ENCODE measurements at places on chromosomes 16 and 17.

- DNase-seq: no peak
These were observed 42.2 kb downstream of the TIMM22 start for GRCh38 chr17:1039123-1039507.

DNA sequence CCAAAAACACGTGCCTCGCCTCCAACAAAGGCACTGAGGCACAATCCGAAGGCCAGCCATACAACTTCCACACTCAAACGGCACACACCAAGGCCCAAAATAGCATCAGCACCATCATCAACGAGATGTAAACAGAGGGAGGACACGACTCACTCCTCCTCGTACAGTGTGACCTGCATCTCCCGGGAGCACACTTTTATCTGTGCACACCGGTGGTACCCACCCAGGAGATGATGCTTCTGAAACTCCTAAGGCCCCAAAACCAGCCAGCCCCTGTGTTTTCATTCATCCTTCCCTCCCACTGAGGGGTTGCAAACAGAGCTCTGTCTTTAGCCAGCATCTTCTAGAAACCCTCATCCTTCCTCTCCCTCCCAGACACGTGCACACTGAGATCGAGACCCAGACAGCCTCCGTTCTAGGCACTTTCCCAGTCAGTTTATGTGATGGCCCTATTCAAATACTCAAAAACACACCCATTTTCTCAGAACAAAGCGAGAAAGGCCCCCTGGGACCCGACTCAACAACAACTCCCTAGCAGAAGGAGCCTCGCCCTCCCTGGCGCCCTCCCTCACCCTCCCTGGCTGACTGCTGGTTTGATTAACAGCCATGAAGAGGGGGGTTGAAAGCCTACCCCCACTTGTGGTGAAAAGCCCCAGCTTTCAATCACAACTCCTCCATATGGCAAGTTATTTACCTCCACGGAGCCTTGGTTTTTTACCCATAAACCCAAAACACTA lies 76.3 kb downstream of the GAS7 start:
- DNase-seq: no peak

GRCh38 chr17:8859804-8860430 lies 7.6 kb downstream of the PIK3R6 start:
- DNase-seq: no peak

- DNase-seq: peak; percentile 43
These were observed 55.4 kb downstream of the ADCY9 start for GRCh38 chr16:4060823-4061222.
